Amniotic epithelial cell (primary cell): ENCODE measurements at places on chromosomes 11 and 22.

- no peak for DNase-seq
Observed at GRCh38 chr11:91247009-91247735, 977.4 kb upstream of the FAT3 start.

- peak; percentile 66 for DNase-seq
Observed at GRCh38 chr11:8768625-8769333, 86.2 kb downstream of the RPL27A start.

DNA sequence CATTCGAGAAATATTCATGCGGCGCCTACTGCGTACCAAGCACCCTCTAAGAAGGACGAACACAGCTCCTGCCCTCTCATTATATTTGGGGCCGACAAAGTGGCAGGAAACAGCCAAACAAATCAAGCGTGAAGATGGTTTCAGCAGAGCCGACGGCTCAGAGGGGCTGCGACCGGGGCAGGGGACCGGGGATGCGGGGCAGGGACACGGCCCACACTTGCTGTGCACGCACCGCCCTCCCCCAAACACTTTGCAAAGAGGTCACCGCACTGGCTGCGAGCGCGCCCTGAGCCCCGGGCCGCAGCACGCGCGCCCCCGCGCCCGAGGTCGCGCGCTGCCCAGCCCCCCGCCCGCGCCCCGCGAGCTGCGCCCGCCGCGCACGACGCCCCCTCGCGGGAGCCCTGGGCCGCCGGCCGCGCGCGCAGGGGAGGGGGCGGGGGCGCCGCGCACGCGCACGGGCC is 255 bp upstream of the SYNGR1 start:
- DNase-seq = no peak

DNA sequence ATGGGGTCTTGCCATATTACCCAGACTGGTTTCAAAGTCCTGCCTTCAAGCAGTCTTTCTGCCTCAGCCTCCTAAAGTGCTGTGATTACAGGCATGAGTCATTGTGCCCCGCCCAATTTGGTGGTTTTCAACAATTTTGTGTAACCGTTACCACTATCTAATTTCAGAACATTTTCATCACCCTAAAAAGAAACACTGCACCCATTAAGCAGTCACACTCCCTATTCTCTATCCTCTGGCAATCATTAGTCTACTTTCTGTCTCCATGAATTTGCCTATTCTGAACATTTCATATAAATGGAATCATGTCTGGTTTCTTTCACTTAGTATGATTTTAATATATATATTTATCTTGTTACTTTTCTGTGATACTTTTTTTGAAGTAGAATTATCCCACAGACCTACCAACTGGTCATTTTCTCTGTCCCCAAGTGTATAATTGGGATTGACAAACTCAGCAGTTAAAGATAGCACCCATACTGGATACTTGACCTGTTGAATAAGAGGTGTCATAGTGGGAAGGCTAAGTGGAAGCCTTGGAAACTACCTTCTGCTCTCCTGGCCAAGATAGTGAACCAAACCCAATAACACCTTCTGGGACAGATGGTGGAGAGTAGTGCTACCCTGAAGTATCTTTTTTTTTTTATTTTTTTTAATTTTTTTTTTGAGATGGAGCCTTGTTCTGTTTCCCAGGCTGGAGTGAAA is 64.8 kb downstream of the STIM1 start:
- peak; percentile 65 for DNase-seq

- DNase-seq = no peak
Observed at GRCh38 chr11:16410479-16410878, 54.1 kb upstream of the SOX6 start.

GRCh38 chr11:9662273-9662672 is 1.6 kb upstream of the SWAP70 start:
- DNase-seq = peak; percentile 46

DNA sequence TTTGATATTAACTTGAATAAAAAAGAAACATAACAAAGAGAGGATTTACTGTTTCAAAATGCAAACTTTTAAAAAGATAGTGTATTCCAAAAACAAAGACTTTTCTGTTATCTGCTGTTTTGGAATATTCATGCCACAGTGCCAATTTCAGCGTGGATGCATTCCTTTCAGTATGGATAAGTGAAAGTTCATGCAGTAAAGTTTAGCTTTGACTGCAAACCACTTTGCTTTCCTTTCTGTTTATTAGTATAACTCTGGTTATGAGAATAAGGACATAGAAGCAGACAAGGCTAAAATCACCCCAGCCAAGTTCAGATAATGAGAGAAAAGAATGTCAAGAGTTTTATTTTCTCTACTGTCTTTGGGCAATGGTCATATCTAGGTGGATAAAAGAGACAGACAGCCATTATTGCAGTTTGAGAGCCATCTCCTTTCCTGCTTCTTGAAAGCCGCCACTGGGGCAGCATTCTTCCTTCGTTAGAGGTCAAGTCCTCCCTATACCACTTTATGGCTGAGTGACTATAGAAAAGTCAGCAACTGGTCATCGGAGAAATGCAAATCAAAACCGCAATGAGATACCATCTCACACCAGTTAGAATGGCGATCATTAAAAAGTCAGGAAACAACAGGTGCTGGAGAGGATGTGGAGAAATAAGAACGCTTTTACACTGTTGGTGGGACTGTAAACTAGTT is 82.4 kb upstream of the BLID start:
- DNase-seq = no peak

- DNase-seq = no peak
Observed at GRCh38 chr11:133239575-133239974, 292.7 kb downstream of the OPCML start.

GRCh38 chr22:30425616-30426387 is at the start of gene MTFP1:
Gene MTFP1 (plus strand): TSS chr22:30425768. CDS start chr22:30425880, 112 bp downstream.
- peak; percentile 56 for DNase-seq

GRCh38 chr11:75918331-75918730 is 103.3 kb downstream of the UVRAG start:
- no peak for DNase-seq

DNA sequence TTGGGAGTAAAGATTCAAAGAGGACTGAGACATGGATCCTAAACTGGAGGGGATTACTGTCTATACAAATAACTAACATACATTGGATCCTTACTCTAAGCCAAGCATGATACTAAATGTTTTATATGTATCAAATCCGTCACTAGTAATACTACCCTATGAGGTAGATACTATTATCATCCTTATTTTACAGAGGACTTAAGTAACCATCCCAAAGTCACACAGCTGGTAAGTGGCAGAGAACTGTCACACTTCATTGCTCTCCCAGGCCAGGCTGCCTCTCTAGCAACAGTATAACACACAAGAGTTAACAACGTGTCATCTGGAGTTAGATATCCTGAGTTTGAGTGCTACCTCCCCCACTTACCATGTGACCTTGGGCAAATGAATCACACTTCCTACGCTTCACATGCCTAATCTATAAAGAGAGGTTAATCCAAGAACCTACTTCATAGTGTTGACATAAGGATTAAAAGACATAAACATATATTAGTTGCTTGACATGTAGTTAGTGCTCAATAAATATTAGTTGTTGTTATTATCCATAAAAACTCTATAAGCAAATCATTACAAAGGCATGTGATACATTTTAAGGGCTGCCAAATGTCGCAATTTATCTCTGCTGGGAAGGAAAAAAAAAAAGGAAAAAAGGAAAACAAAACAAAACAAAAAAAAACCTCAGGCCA is 33.8 kb upstream of the SPON1 start:
- DNase-seq = peak; percentile 84

DNA sequence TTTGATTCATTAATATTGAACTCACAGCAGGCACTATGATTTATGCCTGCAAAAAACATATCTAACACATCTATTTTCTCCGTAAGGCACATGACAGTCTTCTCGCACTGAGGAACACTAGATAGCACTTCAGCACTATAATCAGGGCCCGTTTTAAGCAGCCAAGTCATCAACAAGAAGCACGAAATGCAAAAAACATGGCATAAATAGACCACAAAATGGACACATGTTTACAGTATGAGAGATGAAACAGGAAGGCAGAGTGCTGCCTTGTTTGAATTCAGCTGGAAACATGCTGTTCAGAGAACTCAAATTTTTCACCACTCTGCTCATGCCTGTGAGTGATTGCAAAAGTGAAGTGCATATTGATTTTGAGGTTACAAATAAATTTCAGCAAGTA is 205.8 kb upstream of the PDGFD start:
- DNase-seq = no peak

DNA sequence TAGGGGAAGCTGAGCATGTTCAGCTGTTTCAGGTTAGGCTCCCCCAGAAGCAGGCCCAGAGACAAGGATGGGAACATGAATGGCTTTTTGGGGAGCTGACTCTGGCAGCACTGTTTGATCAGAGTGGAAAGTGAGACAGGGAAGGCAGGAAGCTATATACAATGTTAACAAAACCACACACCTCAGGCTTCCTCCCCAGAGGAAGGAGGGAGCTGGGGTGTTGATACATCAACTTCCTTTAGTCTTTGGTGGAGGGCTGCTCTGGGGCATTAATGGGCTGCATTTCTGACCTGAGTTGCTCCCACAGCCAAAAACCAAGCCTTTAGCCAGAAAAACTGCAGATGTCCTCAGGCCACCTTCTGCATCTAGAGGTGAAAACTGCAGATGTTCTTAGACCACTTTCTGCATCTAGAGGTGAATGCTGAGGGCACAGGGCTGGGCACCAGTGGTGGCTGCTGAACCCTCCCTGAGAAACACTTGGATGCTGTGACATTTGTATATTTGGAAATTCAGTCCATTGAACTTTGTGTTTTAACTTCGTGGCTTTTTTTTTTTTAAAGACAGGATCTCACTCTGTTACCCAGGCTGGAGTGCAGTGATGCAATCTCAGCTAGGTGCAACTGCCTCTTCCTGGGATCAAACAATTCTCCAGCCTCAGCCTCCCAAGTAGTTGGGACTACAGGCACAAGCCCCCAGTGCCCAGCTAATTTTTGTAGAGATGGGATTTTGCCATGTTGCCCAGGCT is 49.9 kb downstream of the KIAA1671 start:
- no peak for DNase-seq

DNA sequence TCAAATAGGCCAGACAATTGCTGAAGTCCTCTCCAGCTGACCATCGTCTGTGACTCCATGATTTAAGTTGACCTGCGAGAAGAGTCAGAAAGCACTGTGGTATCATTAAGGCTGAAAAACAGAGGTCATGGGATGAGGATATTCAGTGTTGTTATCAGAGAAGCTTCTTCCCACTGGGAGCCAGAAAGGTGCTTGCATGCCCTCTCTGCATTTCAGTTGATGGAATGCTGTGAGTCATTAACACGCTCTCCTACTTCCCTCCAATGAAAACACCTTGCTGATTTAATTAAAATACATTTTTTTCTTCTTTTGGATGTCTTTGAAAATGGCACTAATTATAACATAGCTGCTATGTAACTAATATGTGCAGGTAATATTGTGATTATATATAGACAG is 667.0 kb downstream of the NTM start:
- DNase-seq = no peak

DNA sequence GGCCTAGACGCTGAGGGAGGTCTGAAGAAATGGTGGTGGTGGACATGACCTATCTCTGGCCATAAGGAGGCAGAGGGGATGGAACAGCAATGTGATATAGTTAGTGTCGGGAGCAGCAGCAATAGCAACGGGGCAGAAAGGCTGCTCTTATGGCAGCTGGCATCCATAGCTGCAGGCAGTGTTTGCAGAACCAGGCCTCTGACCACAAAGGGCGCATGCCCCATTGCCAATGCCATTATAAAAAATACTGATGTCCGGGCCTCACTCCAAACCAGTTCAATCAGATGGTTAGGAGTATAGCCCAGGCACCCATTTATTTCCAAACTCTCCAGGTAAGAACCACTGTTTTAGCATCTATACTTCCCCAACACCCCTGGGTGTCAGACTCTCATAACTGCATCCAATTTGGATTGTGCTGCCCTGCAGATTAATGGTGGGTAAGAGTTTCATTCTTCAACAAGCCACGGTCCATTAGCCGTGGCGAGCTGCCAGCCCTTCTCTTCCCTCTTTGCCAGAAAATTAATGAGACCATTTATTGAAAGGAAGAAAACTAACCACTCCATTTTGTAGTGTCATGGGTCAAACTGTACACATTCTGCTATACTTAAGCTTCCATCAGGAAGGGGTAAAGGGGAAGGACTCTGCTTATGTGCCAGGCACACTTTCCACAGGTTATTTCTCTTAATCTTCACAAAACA is 72.8 kb upstream of the SPON1 start:
- DNase-seq = no peak

DNA sequence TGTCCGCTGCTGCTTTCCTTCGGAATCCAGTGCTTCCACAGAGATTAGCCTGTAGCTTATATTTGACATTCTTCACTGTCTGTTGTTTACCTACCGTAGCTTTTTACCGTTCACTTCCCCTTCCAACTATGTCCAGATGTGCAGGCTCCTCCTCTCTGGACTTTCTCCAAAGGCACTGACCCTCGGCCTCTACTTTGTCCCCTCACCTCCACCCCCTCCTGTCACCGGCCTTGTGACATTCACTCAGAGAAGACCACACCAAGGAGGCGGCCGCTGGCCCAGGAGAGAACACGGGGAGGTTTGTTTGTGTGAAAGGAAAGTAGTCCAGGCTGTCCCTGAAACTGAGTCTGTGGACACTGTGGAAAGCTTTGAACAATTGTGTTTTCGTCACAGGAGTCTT is 15.4 kb upstream of the ST14 start:
- DNase-seq = no peak

DNA sequence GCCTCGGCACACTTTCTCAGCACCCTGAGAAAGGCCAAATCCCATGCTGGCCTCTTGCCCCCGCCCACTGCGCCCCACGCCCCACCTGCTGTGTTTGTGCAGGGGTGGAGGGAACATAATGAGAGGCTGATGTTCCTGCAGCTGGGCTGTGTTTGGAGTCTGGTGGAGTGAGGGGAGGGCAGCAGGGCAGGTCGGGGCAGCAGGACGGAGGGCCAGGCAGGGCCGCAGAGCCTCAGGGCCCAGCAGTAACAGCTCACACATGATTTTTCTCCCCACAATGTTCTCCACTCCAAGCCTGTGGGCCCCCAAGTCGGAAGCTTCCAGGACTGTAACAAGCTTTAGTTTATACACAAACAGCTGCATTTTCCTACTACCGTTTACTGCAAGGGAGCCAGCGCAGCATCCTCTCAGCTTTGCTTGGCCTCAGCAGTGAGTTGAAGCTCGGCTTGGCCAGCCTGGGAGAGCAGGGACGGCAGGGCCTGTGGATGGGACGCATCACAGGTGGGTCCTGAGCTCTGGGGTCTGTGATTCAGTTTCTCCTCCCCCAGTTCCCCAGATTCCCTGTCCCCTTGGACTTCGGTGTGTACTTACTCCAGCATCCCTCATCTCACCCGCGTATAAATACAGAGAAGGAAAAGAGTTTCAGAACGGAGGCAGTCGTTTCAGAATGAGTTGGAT is 51.0 kb downstream of the RPUSD4 start:
- no peak for DNase-seq

- no peak for DNase-seq
Observed at GRCh38 chr11:46277622-46278386, at the start of gene CREB3L1. Gene CREB3L1 (plus strand): TSS chr11:46277662. CDS start chr11:46278112, 450 bp downstream.

DNA sequence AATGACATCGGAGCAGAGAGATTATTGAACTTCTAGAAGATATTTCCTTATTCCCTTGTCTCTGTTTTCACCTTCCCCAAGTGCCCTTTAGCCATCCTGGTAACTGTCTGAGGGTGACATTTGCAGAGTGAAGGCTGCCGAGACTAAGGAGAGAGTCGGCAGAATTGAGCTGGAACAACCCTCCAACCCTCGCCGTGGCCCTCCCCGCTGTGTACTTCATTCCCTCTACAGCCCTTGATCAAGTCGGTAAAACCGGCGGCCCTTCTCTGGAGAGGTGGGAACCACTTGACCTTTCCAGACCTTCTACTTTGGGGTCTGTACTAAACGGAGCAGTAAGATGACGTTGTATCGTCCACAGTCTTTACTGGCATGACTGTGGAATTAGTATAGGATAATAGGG is 26.1 kb downstream of the OR8B12 start:
- no peak for DNase-seq

GRCh38 chr11:60263402-60263801 is 17.1 kb upstream of the MS4A4A start:
- no peak for DNase-seq

- DNase-seq = no peak
Observed at GRCh38 chr11:112863305-112863704, 97.9 kb upstream of the NCAM1 start.
